ENCODE measurements at places on chromosomes 1 and 21.

- no peak for DNase-seq
Observed at GRCh38 chr1:2556678-2557481, 709 bp downstream of the TNFRSF14 start.

- peak; percentile 47 for DNase-seq
Observed at GRCh38 chr1:117674521-117675400, 68.9 kb downstream of the TENT5C start.

GRCh38 chr1:235102993-235103411 lies 25.6 kb downstream of the TOMM20 start:
- DNase-seq: no peak

- no peak for DNase-seq
Observed at GRCh38 chr1:109218516-109218915, 4.8 kb downstream of the SARS1 start.

GRCh38 chr1:77399250-77400086 lies 117.6 kb downstream of the AK5 start:
- DNase-seq: no peak

Data from M059J (cell line).